ENCODE measurements at places on chromosomes 1 and 21.
A peak's percentile ranks its signal among the peaks of the same experiment; 100 is the strongest.

- no peak for DNase-seq
These were observed 53.8 kb downstream of the STUM start for GRCh38 chr1:226602186-226603021.

GRCh38 chr1:231408528-231409094 is 13.5 kb downstream of the EGLN1 start:
- no peak for DNase-seq

DNA sequence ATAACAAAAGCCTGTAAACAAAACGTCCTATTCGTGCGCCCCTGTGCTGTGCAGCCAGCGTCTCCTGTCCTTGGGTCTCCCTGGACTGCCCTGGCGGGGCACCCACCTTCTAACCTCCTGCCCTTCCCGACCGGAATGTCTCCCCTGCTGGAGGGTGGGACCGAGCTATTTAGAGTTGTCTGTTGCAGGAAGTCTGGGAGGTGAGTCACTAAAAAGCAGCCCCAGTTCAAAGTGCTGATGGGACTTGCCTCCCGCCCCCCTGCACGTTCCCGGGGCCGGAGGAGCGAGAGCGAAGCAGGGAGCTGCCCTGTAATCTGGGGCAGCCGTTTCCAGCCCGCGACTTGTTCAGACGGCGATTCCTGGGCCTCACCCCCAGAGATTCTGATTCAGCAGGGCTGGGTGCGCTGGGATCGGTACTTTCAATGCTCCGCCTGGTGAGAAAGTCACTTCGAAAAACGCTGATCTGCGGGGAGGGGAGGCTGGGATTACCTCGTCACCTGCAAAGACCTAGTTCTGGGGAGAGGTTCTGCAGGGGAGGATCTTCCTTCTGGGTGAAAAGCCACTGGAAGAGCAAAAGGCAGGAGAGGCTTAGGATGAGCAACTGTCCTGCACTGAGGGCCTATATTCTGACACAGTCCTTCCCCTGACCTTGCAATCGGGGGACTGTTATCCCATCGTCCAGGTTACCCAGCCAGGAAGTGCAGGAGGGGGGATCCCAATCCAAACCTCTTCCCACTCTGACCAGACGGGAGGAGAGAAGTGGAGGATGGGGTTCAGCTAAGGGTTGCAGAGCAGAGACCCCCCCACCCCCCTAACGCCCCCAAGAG is 1.2 kb upstream of the DHRS3 start:
- peak; percentile 75 for DNase-seq

- no peak for DNase-seq
These were observed 170.1 kb downstream of the SIPA1L2 start for GRCh38 chr1:232459826-232460225.

- no peak for DNase-seq
These were observed 16.2 kb upstream of the MARK1 start for GRCh38 chr1:220511785-220512184.
